ENCODE measurements at places on chromosomes 2 and 18.

GRCh38 chr2:30446602-30447148 is 371 bp upstream of the LCLAT1 start:
- DNase-seq, result no peak

GRCh38 chr2:204705243-204705932 is 160.1 kb downstream of the PARD3B start:
- no peak for DNase-seq

GRCh38 chr2:223522796-223523195 is 79.4 kb downstream of the SCG2 start:
- DNase-seq, result no peak

- DNase-seq, result no peak
Observed at GRCh38 chr2:43701111-43701510, 24.9 kb upstream of the C1GALT1C1L start.

DNA sequence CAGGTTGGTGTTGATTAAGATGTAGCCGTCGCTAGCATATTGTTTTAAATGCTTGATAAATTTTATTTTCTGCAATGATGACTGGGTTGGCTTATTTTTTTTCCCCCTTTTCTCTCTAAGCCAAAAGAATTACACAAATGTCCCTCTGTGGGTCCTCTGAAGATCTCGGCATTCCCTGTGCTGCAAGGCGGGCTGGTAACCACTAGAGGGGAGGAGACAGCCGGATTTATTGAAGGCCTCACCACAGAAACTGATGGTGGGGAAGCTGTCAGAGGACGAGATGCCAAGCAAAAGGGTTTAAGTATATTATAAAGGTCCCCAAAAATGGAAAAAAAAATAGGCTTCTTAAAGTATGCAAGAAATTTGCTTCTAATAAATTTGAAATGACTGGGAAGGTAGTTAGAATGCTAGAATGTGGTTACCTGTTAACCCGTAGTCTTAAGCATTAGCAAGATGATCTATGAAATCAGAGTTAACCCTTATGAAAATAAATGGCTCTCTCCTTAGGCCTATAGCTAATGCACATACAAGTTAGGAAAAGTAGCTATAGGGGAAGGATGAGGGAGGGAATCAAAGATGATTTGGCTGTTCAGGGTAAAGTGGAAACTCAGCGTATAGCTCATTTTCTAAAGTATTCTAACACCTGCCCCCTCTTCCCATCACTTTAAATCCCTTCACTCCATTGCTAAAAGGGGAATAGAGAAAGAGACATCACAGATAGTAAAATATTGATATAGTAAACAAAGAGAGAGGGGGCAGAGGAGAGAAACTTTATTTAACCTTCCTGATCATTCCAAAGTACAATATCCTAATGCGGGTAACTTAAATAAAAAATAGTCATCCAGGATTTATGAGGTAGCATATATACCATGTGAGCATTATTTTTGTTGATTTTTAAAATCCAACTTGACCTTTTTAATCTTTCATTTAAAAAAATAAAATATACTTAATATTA is 894.5 kb upstream of the POU3F3 start:
- no peak for DNase-seq

Data from stimulated activated CD4-positive, alpha-beta T cell treated with anti-CD3 and anti-CD28 coated beads, Interleukin-12 subunit alpha, Interleukin-12 subunit beta, amount 100 ng/mL, for 48 hours (primary cell).